ENCODE measurements at places on chromosomes 1 and 21.

DNA sequence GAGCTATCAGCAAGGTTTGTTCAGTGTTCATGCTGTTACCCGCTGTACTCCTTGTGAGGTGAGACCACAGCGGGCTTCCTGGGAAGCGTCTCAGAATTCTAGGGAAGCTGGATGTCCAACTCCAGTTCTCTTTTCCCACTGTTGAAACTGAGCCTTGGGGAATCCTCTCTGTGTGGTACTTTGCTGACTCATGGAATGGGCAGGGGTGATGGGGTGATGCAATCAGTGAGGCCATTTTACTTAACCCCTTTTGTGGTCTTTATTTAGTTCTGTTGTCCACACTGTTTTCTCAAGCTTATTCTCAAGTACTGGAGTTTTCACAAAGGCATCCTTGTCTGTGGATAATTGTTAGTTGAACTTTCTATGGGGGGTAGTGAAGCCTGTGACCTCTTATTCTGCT lies 42.6 kb downstream of the ACKR1 start:
- no peak for DNase-seq

DNA sequence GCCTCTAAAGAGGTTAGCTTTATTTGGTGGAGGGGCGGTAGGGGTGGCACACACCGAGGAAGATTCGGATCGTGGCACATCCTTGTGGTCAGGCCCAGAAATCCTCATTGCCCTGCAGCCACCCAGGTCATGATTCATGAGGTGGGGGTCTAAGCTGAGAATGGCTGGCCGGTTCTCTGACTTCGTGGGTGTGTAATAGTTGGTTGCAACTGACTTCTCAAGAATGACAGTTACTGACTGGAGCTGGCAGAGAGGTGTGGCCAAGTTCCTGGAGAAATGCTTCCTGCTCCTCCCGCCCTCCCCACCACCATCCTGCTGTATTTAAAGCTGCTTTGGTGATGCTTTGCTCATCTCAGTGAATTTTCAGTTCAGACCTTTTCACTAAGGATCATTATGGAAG lies 198.6 kb downstream of the KIF26B start:
- DNase-seq, result no peak

DNA sequence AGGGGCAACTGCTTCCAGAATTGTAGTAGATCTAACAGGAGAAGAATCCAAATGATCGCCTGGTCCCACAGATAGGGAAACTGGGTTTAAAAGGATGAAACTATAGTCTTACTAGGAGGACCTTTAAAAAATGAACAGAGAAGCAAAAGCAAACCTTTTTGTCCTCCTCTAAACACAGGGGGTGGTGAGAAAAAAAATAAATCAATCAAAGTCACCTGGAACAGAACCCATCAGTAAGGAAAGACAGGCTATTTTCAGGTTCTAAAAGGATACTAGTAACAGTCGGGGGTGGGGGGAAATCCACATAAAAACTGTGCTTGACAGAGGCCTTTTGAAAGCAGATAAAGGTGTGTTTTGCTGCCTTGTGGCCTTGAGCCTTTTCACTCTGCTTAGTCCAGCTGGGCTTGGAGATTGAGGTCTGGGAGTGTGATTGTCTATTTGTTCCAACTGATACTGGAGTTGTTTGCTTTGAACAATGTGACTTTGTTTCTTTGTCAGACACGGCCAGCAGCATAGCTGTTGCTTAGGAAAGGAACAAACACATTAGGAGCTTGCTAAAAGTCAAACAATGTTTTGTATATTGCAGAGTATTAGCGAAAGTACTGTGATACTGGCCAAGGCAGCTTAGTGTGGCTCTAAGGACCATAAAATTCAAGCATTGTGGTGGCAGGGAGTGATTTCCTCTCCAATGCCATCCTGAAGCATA lies 141.1 kb upstream of the IRF2BP2 start:
- peak; percentile 30 for DNase-seq

- no peak for DNase-seq
Observed at GRCh38 chr1:223771469-223771813, 59.1 kb downstream of the CAPN2 start.

GRCh38 chr1:15797614-15798390 lies 9.6 kb downstream of the UQCRHL start:
- DNase-seq, result no peak

DNA sequence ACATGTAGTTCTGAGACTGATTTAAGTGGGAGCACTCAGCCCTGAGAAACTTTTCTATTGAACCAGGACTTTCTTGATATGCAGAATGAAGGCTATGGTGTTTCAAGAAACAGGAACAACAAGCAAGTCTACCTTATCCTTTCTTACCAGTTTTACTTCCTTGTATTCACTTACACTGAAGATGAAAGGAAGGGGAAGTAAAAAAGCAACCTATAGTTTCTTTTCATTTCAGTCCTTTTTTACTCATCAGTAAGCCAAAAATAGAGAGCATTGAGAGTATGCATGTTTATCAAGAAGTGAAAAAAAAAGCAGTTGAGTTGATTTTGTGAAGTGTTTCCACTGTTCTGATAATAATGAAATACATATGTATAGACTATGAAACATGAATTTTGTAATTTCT lies 1010.3 kb downstream of the AMY1C start:
- DNase-seq, result no peak

GRCh38 chr1:25744140-25744581 lies 55.8 kb upstream of the SELENON start:
- DNase-seq, result peak; percentile 81

GRCh38 chr1:153624965-153625611 lies 2.2 kb downstream of the S100A13 start:
- DNase-seq, result peak; percentile 8

DNA sequence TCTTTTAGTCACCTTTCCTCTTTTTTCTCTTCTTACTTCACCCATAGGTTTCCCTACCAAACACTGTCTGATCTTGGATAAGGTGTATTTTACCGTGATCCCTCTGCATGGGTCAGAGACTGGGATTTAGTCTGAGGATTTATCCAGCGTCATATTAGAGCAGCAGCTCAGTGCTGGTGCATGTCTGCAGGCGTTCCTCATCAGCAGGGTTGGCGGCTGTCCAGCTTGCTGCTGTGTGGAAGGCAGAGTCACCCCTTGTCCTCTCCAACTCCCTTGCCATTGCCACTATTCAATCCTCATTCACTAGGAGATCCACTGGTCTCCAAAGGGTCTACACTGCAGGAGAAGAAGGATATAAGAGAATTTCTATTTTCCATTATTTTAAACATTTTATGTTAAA lies 7.3 kb upstream of the FAM78B start:
- no peak for DNase-seq

- DNase-seq, result no peak
Observed at GRCh38 chr1:163305441-163305840, 16.3 kb upstream of the NUF2 start.

DNA sequence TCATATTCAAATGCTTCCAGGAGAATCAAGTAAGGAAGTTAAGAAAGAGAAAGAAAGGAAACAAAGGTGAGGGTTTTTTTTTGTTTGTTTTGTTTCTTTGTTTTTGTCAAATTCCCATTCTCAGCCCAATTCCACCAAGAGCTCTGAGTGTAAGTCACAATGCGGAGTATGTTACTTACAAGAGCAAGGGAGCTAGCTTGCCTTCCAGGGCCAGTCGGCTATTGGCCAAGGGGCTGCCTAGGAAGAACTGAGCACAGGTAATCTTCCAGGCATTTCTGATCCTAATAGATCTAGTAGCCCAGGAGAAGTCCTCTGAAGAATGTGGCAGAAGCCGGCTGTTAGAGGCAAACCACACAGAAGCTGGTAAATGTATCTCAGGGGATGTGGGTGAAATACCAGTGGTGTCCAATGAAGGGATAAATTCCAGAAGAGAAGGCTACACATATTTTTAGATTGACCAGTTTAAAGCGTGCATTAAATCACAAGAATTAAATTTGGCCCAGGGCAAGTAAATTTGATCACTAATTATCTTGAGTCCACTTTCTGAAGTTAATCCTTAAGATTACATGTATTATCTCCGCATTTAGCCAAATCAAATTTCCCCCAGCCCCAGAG lies 239.6 kb upstream of the ADAMTS5 start:
- DNase-seq, result no peak

Measured in ovary (tissue), 10 donors.